Activated naive CD4-positive, alpha-beta T cell (primary cell): ENCODE measurements at places on chromosomes 3 and 15.

DNA sequence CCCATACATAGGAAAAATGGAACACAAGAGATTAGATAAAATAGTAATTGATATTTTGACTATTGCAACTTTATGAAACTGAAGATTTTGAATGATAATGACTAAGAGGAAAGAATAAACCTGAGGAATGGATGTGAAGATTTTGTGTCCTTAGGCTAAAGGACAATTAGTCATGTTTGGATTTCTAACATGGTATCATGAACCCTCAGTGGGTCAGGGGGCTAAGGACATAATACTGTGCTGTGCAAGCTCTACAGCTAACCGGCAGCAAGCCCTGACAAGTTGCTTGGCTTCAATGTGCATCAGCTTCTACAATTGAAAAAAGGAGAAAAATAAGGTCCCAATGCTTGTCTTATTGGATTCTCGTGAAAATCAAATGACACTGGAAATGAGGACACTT is 491.0 kb downstream of the MECOM start:
- DNase-seq: no peak

- no peak for DNase-seq
Measured at GRCh38 chr15:93250950-93251349, 161.9 kb upstream of the RGMA start.

GRCh38 chr3:71451812-71452211 is 131.7 kb downstream of the FOXP1 start:
- DNase-seq: no peak

GRCh38 chr3:114319453-114319852 is 25.6 kb downstream of the TIGIT start:
- DNase-seq: no peak

DNA sequence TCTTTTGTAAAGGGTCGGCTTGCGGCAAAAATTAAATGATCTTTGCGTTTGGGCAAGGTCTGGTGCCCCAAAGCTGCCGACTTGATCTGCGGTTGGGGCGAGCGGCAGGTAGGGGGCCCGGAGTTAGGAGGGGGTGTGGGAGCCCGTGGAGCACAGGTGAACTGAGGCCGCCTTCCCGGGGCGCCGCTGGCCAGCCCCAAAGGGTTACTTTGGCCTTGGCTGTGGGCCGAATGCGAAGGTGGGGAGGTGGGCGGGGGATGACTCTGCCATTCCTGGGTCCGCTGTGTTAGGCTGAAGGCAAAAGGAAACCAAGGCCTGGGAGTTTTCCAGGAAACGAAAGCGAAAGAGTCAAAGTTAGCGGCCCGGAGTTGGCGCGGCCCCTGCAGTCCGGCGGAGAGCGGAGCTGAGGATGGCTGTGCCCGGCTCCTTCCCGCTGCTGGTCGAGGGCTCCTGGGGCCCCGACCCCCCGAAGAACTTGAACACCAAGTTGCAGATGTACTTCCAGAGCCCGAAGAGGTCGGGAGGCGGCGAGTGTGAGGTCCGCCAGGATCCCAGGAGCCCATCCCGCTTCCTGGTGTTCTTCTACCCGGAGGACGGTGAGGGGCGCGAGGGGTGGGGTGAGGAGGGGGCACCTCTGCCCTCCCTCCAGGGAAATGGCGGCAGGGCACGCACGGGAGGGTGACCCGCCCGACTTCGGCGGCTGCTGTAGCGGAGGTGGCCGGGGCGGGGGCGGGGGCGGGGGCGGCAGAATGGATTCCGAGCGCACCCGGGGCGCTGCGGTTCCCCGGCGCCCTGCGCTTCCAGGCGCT is at the start of gene PARP14:
Gene PARP14, plus strand, starts transcription at position 365 of the 809 bp plus-strand sequence. Its CDS starts 45 bp downstream, at position 410.
- DNase-seq: no peak

DNA sequence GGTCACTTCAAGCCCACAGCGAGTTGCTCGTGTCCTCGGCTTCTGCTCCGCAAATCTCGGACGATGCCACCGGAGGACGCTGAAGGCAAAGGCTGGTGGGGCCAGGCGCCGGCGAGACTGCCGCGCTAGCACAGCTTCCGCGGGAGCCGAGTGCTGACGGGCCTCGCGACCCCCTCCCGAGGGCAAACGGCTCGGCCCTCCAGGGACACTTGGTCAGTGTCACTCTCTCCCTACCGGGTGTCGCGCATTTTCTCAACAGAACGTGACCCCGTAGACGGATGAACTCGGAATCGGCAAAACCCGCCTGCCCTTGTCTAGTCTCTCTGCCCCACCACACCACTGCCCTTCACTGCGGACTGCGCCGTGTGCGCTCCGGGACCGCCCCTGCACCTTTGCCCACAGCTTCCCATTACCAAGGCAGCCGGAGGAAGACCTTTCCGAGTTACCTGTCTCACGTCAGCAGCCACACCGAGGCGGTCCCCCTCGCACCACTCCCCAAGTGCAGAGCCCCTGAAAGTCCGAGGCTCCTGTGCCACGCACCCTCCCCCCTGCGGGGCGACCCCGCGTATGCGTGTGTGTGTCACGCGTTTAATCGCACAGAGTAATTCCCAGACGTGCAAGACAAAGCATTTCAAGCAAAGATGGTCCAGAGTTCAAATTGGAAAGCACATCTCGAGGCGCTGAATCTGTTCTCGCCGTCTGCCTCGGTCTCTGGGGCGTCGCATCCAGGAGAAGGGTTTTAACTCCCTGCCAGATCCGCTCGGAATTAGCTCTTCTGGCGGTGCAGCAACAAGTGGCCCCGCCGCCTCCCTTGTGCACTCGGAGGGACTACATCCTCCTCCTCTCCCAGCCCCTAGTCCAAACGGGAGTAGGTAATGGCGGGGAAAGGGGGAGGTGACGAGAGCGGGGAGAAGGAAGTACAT is 245.0 kb upstream of the TOPAZ1 start:
- no peak for DNase-seq
